Activated T-cell treated with anti-CD3 and anti-CD28 coated beads for 48 hours (primary cell): ENCODE measurements at places on chromosomes 5 and 9.

GRCh38 chr9:2559192-2560152, 62.1 kb upstream of the VLDLR start:
- no peak for DNase-seq

GRCh38 chr5:118173340-118173739, 815.0 kb downstream of the DTWD2 start:
- DNase-seq, result no peak

- DNase-seq, result peak; percentile 65
These were observed 36.0 kb downstream of the SARDH start for GRCh38 chr9:133701981-133702797.

DNA sequence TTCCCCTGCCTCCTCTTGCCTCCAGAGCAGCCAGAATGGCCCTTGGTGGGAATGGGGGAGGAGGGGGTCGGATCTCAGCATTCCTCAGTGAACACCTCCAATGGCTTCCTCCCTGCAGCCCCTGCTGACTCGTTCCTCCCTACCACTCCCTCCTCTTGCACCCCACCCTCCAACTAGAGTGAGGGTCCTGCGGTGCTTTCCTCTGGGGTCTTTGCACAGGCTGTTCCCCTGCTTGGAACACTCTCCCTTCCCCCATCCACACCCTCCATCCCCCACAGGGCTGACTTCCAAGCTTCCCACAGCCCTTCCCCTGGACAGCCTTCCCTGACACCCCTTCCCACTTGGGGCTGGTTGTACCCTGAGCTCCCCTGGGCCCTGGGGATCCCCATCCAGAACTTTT, 70.4 kb upstream of the NEK6 start:
- no peak for DNase-seq

DNA sequence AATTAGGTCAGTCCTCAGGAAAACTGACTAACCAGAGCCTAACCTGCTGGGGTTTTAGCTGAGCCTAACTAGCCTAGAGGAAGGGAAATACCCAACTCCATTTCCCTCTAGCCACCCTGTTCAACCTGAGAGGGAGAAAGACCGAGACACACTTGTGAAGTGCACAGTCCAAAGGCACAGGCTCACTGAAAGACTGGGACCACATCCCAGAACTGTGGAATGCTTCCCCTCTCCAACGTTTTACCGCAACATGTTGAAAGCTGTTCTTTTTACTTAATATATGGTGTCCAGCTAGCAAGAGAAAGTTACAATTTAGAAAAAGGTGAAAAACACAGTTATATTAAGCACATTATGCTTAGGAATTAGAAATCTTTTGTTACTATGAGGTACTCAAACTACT, 76.8 kb upstream of the SIMC1 start:
- no peak for DNase-seq

GRCh38 chr5:14720236-14720923, 55.9 kb downstream of the OTULIN start:
- no peak for DNase-seq

- DNase-seq, result no peak
These were observed 110.4 kb downstream of the NTRK2 start for GRCh38 chr9:84779883-84780282.

DNA sequence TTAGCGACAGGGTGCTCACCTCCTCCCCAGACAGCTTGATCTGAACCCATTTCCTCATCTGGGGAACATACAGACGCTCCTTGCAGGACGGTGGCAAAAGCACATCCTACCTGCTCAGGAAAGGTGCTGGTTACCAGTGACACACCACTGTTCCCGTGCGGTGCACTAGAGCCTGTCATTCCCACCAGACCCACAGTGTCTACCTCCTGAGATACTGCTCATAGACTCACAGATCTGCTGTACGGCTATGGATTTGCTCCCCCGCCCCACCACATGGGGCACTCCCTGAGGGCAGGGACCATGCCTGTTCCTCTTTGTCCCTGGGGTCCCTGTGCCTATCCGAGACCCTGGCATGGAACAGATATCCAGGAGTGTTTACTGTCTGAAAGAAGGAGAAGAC, 208.9 kb downstream of the PAX5 start:
- DNase-seq, result no peak

DNA sequence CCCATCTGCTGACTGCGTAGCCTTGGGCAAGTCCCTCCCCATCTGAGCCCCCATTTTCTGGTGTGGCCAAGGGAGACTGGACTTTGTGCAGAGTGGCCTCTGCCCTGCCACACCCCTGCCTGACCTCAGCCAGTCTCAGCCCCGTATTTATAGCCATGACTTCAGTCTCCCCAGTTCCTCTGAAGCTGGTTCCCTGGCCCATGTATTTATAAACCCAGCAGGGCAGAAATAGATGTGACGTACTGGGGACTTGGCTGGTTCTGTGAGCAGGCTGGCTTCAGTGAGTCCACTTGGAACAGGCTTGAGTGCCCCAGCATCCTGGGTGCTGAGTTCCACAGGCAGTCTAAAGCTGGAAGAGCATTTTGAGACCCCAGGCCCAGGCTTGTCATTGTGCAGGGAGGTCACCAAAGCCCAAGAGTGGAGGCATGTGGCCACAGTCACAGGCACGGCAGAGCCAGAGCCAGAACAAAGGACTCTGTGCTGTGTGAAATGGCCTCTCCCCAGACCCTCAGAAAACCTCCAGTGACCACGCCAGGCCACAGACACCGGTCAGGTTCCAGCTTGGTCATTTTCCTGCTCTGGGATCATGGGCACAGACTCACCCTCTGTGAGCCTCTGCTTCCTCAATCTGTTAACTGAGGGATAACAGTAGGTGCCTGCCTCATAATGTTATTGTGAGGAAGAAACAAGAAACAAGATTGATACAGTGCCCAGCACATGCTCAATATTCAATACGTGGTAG, 30.4 kb upstream of the SYNPO start:
- DNase-seq, result no peak

- DNase-seq, result no peak
These were observed at the start of gene CKMT2 for GRCh38 chr5:81233080-81233634. Gene CKMT2 (plus strand): TSS chr5:81233322. CDS start chr5:81251133, 17,811 bp downstream.

- no peak for DNase-seq
These were observed 109.2 kb downstream of the ADAMTS19 start for GRCh38 chr5:129569295-129569694.

DNA sequence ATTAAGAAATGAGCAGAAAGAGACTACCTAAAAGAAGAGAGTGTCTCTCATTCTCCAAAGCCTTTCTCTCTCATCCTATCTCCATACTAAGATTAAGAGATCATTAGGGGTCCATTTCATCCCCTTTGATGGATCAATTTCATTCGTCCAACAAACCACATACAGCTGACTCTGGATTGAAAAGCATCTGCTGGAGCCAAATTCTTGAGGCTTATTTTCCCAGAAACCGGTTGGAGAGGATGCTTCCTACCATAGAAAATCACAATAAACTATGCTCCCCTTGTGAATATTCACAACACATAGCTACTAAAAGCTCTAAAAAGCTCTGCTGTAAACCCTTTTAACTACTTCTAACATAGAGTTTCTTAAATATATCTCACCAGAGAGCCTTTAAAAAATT, 755.0 kb upstream of the ZNF608 start:
- DNase-seq, result no peak

- DNase-seq, result no peak
These were observed 79.8 kb downstream of the MROH2B start for GRCh38 chr5:40991168-40991980.

GRCh38 chr5:158175934-158176481, 317.1 kb upstream of the CLINT1 start:
- no peak for DNase-seq

DNA sequence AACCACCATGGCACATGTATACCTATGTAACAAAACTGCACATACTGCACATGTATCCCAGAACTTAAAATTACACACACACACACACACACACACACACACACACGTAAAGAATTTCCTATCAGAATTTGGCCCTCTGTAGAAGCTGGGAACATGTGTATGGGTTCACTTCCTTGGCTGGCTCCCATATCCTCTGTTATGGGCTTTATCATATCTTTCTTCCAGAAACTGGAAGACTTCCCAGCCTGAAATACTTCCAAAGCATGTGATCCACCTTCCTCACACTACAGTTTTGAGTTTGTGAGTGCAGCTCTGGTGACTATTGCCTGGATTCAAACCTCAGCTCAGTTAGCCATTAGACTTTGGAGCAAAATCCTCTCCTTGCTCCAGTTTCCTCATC, 78.6 kb upstream of the GDNF start:
- no peak for DNase-seq

DNA sequence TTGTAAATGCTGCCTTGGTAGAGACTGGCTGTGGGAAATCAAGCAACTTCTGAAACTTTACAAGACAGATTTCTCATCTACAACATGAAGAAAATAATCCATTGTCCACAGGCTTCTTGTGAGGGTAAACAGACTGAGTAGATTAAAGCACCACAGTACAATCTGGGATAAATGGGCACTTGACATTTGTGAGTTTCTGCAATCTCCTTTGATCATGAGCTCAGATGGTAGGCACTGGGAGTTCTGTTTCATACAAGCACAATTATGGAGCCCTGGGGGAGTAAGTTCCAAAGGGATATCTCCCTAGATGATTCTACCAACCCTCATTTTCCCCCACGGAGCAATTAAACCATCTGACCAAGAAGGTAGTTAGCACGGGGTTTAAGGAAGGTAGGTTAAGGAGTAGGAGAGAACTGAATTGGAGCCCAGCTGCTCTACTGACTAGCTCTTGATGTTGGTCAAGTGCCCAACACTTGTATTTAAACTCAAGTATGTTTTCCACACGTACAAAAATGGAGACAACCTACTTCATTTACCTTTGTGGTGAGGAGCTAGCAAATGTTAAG, 479.5 kb upstream of the TNC start:
- DNase-seq, result no peak

DNA sequence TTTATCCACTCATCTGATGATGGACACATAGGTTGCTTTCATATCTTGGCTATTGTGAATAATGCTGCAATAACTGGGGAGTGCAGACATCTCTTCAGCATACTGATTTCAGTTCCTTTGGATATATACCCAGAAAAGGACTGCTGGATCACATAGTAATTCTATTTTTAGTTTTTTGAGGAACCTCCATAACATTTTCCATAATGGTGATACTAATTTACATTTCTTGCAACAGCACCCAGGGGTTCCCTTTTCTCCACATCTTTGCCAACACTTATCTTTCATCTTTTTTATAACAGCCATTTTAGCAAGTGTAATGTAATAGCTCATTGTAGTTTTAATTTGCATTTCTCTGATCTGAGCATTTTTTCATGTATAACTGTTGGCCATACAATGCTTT, 34.1 kb upstream of the NR4A3 start:
- no peak for DNase-seq

GRCh38 chr5:159097784-159098602, 1.7 kb downstream of the EBF1 start:
- DNase-seq, result no peak
